ENCODE measurements at places on chromosomes 16 and 17.

DNA sequence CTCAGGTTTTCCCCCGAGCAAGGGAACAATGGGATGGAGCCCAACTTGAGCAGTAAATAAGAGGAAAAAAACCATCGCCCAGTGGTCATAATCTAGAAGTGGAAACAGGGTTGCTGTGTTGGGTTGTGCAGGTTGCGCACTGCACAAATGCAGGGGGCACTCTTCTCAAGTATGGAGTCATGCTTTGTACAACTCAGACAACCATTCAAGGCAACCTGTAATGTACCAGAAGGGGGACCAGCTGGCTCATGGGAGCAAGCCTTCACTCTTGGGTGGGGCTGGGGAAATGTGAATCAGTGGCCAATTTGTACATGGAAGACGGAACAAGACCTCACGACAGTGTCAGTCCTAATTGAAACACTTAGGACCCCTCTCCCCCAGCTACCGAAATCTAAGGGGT lies 23.9 kb upstream of the LITAF start:
- no peak for DNase-seq

DNA sequence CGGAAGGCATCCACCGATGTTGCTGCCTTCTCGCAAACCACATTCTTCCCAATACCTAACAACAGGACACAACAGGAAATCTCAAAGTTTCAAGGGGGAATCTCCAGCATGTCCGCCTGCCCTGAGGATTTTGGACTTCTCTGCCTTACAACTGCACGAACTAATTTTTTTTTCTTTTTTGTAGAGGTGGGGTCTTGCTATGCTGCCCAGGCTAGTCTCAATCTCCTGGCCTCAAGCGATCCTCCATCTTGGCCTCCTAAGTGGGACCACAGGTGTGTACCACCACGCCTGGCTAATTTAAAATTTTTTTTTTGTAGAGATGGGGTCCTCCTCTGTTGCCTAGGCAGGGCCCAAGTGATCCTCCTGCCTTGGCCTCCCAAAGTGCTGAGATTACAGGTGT lies 9.4 kb downstream of the C16orf86 start:
- no peak for DNase-seq

- DNase-seq: no peak
These were observed 237.3 kb upstream of the WSCD1 start for GRCh38 chr17:5832886-5833285.

GRCh38 chr17:33745047-33745760 lies 452.1 kb upstream of the ASIC2 start:
- no peak for DNase-seq

DNA sequence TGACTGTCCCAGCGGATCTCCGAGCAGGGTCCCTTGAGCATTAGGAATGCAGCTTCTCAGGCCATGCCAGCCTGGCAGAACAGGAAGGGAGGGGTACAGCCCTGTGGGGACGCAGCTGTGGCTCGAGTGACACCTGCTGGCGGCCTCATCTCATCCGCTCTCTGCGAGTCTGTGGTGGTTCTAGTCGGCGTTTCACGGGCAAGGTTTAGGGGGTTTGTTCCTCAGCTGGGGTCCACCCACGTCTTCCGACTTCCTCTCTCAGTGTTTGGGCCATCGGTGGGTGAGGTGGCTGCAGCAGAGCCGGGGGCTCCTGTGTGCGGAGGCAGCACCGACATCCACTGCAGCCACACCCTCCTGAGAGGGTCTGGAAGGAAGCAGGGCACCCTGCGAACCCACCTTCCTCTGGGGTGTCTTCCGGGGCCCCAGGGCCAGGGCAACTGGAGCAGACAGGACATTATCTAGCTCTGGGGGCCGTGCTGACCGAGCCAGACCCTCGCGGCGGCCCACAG lies 33.3 kb downstream of the JPH3 start:
- peak; percentile 75 for DNase-seq

DNA sequence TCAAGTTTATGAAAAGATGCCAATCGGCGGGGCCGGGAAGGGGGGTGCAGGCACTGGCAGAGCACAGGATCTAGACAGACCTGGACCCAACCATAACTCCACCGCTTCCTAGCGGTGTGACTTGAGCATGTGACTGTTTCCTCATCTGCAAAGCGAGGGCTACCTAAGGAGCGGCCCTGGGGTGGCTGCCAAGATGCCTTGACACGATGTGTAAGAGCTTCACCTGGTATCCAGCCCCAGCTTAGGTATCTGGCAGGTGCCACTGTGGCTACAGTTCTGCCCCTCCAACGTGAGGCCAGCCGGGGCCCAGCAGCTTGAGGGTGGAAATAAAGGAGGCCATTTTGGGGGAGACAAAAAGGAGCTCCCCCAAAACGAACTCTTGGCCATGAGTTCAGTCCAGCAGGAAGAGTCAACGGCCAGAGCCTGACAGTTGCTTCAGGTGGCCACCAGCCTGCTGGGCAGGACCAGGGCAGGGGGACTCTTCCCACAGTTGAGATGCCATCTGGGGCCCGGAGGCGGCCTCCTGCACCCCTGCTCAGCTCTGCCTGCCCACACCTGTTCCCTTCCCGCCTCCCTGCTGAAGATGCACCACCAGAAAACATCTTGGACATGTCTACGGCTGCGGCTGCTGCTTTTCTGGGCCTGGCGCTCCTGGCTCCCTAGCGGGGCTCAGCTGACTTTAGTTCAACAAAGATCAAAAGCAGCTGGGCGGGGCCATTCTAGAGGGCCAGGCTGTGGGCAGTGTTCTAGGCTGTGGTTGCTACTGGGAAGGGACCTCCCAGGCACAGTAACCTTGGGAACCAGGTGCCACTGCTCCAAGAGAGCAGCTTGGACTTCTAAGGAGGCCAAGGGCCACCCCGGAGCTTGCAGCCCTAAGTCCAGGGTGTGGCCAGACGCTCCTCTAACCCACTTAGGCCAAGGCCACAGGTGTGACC lies 3.4 kb upstream of the MTSS2 start:
- DNase-seq: no peak

DNA sequence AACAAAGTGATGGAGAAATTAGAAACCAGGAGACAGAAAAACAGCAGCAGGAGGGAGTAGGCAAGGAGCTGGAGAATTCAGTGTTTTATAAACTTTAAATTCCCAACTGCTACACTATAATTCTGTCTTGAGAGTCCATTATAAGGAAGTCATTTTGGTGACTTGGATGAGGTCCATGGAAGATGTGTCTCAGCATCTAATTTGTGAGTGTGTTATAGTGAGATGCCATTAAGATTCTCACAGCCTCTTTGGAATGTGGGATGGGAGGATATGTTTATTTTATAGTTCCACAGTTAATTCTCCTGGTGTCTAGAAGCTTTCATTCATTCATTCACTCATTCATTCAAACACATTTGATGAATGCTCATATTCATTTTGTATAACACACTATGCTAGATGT lies 206.0 kb upstream of the MYOCD start:
- no peak for DNase-seq

GRCh38 chr17:48238933-48239602 lies 131.5 kb downstream of the SNX11 start:
- no peak for DNase-seq

DNA sequence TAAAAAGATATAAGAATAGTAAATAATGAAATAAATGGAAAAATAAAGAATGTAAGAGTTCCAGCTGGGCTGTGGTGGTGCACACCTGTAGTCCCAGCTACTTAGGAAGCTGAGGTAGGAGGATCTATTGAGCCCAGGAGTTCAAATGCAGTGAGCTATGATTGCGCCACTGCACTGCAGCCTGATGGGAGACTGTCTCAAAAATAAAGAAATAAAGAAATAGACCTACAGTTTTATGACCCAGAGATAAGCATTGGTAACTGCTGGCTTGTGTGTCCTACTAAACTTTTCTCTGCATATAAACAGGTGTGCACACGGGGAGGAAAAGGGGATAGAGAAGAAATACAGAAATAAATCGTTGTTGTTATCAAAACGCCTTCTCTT lies 7.8 kb upstream of the PDP2 start:
- no peak for DNase-seq

DNA sequence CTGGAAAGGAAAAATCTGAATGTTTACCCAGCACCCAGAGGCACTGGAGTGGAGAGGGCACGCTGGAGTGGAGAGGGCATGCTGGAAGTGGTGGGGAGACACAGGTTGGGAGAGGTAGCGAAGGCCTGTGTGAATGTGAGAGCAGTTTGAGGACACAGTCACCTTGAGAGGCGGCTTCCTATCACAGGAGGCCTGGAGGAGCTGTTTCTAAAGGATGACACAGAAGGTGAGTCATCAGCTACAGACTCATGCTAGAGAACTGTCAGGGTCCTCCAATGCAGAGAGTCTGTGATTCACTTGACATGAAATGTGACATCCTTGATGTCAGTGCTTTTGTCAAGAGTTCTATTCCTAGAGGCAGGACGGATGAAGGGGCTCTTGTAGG lies 13.8 kb downstream of the CTRL start:
- DNase-seq: peak; percentile 50

DNA sequence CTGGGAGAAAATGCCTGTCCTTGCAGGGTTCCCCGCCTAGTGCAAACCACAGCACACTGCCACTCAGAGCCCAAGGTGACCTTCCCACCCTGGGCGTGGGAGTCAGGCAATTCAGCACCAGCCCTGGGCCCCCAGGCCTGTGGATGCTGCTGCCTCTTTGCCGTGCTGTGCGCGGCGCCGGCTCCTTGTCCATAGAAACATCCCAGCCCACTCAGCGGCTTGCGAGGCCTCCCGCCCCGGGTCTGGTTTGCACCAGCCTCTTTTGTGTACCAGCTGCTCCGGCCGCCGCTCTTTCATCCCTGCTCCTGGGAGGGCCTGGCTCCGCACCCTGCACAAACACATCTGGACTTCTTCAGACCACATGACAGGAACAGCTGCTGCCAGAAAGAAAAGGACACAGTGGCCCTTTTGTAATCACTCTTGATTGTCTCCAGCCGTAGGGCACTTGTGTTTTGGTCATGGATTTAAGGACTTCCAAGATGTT lies 75.4 kb upstream of the SDK2 start:
- no peak for DNase-seq

- DNase-seq: no peak
These were observed 47.0 kb downstream of the ADAMTS18 start for GRCh38 chr16:77387815-77388209.

DNA sequence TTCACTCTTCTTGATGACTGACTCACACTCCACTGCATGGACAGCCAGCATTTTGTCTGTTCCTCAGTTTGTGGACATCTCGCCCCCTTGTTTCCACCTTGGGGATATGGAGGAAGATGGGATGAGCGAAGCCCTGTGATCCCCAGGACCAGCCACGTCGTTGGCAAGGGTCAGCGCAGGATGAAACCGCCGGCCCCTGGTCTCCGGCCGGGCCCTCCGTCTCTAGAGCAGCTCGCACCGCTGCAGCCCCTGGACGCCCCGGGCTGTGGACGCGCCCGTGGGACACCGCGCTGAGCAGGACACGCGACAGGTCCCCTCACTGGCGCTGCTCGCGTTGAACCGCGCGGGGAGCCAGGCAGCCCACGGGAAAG lies 604 bp upstream of the ZC3H18 start:
- no peak for DNase-seq

DNA sequence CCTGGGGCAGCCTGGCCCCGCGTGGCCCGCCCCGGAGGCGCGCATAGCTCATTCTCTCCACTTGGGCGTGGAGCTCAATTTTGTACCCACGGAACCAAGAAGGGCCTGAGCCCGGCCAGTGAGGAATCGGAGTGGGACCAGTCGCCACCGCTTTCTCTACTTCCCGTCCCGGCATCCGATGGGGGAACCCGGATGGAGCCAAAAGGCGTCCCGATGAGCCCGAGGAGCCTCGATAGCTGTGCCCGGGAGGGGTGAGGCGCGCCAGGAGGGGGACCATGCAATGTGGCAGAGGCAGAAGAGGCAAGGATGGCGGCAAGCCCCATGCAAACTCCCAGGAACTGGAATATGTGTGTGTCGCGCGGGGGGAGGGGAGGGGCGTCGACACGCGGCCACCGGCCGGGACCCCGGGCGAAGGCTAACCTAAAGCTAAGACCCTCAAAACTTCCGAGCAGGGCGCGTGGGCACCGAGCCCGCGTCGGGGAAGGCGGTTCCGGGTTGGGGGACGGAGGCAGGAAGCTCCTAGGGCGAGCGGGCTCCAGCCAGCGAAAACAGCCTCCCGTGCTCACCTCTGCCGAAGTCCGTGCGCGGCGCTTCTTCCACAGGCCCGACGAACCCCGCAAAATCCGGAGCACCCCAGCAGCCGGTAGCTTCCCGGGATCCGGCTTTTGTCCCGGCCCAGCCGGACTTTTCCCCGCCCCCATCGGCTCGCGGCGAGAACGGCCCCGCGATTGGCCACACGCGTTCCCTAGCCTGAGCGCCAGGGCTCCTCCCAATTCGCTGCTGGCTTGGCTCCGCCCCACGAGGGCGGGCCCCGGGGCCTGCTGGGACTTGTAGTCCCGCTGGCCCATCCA lies at the start of gene ACLY:
Gene ACLY, minus strand, starts transcription at position 638 of the 851 bp plus-strand sequence. CDS start 5,078 bp downstream, outside the sequence.
- peak; percentile 97 for DNase-seq

Data from activated CD4-positive, alpha-beta T cell treated with anti-CD3 and anti-CD28 coated beads, Interleukin-2, amount 50 U/mL, for 48 hours (primary cell).